ENCODE measurements at places on chromosomes 12 and 14.

GRCh38 chr14:62914873-62915272 lies 130.4 kb downstream of the KCNH5 start:
- DNase-seq = no peak

- no peak for DNase-seq
Measured at GRCh38 chr12:108597559-108598471, at the start of gene TMEM119. Gene TMEM119 (minus strand): TSS chr12:108598084. CDS start chr12:108592383, 5,701 bp downstream.

GRCh38 chr12:51886021-51886710 lies 1.7 kb upstream of the ANKRD33 start:
- no peak for DNase-seq

DNA sequence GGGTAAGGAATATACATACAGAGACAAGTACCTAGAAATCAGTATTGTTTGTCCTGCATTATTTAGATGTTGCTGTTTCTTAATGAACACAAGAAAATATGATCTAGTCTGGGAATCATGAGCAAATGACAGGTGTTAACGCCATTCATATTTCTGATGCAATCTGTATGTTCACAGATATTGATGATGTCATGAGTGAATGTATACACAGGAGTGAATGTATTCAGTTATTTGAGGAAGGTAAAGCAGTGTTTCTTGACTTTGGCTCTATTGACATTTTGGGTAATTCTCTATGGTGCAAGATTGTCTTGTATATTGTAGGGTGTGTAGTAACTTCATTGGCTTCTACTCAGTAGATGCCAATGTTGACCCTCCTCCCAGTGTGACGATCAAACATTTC lies 26.7 kb upstream of the RTL1 start:
- DNase-seq = no peak

DNA sequence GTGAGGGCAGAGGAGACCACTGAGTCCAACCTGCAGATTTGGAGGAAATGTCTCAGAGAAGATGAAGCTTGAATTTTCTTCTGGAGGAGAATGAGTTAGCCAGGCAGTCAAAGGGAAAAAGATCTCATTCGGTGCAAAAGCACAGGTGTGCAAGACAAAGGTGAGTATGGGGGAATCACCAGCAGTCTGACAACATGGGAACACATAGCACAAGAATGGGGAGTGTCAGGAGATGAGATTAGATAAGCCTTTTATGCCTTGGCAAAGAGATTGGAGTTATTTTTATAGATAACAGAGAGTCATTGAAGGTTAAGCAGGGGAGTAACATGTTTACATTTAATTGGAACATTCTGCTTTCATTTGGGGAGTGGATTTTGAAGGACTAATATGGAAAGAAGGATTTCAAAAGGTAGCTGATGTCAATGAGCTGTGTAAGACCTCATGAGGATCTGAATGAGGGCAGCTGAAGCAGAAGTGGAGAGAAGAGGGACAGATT lies 171.3 kb upstream of the NTF3 start:
- DNase-seq = no peak
